ENCODE measurements at places on chromosomes 1 and 21.

GRCh38 chr1:21671915-21672314 lies 2.8 kb upstream of the RAP1GAP start:
- no peak for DNase-seq

GRCh38 chr1:153260585-153261280 lies 1.2 kb downstream of the LORICRIN start:
- DNase-seq: no peak

DNA sequence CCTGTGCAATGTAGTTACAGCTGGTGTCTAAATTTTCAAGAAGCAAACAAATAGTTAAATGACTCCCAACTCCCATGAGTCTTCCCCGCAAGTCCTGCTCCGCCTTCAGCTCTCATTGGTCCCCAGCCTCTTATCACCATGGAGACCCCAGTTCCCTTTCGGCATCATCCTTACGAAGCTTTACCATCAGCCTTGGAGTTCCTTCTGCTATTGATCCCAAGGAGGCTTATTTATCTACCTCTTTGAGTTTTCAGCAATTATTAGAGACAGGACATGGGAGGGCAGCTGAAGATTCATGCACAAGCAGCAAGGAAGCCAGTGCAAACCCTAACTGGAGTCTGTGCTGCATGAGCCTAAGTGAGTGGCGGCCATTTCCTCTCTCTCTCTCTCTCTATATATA lies 12.3 kb downstream of the KCNA2 start:
- DNase-seq: no peak

- DNase-seq: no peak
Measured at GRCh38 chr1:175287377-175287776, 94.8 kb upstream of the KIAA0040 start.

GRCh38 chr1:5067246-5067645 lies 412.8 kb downstream of the AJAP1 start:
- DNase-seq: no peak

DNA sequence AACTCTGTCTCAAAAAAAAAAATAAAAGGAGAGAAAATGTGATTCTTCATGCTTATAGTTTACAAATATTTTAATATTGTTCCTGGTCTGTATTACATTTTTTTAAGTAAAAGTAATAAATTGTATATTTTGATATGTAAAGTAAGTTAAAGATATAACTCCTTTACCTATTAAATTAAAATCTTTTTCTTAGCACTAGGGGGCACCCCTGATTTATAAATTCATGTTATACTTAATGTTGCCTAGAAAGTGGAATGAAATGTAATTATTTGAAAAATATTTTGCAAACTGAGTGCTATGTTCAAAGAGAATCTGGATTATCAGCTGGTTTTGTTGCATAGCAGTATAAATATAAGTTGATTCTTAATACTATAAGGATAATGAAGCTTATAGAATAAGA lies 49.2 kb downstream of the RALGPS2 start:
- peak; percentile 10 for DNase-seq

DNA sequence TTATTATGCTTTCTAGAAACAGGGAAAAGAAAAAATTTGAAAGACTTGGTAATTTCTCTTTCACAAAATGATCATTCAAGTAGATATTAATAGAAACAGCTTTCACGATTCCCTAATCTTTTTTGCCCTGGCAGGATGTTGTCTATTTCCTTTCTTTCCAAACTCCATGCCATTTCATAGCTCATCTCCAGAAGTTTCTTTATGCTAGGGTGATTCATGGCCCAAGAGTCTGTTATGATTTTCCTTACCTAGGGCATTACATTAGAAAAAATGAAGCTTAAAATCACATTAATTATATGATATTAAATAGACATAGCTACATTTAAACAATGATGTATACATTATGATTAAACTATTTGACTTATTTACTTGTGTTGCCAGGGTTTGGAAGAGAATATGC lies 762.1 kb downstream of the LTN1 start:
- no peak for DNase-seq

GRCh38 chr21:41783476-41784180 lies 16.8 kb upstream of the RIPK4 start:
- DNase-seq: no peak

- no peak for DNase-seq
Measured at GRCh38 chr1:114831276-114831994, 23.2 kb upstream of the SYCP1 start.

DNA sequence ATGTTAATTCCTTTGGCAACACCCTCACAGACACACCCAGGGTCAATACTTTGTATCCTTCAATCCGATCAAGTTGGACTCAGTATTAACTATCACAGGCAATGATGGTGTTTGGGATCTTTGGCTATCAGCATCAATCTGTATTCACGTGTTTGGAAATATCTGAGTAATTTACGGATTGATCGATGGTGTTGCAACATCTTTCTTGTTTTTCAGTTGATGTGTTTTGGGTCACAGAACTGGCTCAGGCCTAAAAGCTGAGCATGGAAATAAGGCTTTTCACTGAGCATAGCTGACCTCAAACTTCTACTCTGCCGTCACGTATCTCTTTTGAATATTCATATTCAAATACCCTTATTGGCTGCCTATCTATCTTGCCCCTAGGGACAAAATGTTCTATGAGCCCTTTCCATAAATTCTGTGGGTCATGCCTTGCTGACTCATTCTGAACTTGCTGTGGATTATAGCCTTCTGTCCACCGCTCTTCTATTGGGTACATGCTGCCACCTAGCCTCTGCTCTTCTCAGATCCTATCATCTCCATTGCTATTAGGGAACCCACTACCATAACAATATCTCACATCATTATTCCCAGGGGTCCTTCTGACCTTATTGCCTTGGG lies 156.0 kb downstream of the PDE4B start:
- DNase-seq: no peak

Data from NCI-H2171 (cell line).